ENCODE measurements at places on chromosomes 13 and 19.
A peak's percentile ranks its signal among the peaks of the same experiment; 100 is the strongest.

- no peak for DNase-seq
Measured at GRCh38 chr13:98997738-98998641, 20.1 kb upstream of the DOCK9 start.

GRCh38 chr13:98648686-98649085 lies 71.8 kb upstream of the STK24 start:
- DNase-seq = no peak

DNA sequence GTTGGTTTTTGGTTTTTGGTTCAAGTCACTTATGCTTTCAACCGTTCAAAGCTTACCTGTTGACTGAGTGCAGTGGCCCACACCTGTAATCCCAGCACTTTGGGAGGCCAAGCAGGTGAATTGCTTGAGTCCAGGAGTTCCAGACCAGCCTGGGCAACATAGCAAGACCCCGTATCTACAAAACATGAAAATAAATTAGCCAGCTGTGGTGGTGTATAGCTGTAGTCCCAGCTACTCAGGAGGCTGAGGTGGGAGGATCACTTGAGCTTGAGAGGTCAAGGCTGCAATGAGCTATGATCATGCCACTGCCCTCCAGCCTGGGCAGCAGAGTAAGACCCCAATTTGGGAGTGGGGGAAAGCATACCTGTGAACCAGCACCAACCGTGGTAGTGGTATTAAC lies 43.7 kb downstream of the PEX11G start:
- DNase-seq = no peak

DNA sequence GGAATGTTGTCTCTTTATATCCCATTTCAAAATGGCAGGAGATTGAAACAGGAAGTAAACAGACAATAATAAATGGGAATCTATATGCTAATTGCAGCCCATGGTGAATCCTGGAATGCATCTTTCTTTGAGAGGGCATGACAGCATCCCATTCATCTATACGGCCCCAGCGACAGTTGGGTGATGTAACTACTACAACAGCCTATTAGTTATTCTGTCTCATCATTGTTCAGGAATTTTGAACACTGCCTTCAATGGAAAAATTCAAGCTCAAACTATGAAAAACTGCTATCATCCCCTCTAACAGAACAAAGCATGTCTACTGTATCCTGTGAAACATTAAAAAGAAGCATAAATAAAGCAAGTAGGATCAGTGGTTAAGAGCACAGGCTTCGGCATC lies 262.1 kb downstream of the DCT start:
- DNase-seq = no peak

GRCh38 chr13:47306991-47307390 lies 410.1 kb upstream of the HTR2A start:
- DNase-seq = no peak

- no peak for DNase-seq
Measured at GRCh38 chr13:75788481-75788981, 152.4 kb downstream of the LMO7 start.

DNA sequence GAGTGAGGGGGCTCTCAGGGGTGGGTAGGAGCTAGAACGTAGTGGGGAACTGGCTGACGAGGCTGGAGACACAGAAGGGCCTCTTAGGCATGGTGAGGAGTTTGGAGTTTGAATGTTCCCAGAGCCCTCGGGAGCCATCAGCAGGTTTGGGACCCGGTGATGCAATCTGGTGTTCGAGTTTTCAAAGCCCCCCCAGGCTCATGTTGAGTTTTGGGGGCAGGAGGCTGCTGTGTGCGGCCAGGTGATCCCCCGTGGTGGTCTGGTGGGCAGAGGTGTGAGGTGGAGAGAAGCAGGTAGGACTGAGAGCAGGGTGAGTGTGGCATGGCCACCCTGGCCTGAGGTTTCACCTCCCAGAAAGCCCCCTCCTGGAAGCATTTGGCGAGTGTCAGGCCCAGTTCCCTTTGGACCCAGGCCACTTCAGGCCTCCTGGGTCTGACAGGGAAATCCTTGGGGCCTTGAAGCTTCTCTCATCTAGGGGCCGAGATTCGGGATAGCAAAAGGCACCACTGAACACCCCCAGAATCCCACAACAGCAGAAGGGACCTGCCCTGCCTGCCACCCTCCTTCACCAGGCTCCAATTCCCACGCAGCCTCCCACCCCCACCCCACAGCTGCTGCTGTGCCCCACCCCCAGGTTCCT lies 1.2 kb downstream of the YJEFN3 start:
- no peak for DNase-seq

DNA sequence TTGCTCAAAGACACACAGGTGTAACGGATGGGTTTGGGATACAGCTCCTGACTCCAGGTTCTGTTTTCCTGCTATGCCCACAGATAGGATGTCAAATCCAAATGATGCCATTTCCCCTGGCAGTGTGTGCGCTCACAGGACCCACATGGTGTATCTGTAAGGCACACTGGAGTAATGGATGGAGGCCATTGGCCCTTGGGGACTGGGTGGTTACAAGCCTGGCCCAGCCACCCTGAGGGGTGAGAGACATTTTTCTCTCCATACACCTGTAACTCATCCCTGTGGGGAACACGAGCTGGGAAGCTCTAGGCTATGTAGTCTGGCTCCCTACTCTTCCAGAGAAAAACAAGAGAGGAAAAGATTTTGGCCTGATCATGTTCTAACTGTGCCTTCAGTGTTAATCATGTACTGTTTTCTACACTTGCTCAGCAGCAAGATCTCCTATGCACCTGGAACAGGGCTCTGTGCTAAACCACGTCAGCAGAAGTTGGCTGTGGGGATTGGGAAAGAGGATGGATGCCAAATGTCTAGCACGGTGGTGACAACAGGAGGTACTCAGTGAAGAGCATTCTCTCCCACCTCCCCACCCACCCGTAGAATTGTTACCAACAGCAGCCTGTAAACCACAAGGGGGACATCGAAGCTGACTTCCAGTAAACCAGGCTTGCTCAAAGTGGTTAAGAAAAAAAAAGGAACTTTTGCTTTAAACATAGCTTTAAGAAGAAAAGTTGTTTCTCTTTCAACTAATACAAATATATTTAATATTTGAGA lies 237.0 kb downstream of the LACC1 start:
- no peak for DNase-seq

GRCh38 chr19:54806516-54806838 lies 3.1 kb downstream of the KIR2DL4 start:
- DNase-seq = no peak

GRCh38 chr19:5445561-5446055 lies 9.6 kb upstream of the ZNRF4 start:
- DNase-seq = no peak

DNA sequence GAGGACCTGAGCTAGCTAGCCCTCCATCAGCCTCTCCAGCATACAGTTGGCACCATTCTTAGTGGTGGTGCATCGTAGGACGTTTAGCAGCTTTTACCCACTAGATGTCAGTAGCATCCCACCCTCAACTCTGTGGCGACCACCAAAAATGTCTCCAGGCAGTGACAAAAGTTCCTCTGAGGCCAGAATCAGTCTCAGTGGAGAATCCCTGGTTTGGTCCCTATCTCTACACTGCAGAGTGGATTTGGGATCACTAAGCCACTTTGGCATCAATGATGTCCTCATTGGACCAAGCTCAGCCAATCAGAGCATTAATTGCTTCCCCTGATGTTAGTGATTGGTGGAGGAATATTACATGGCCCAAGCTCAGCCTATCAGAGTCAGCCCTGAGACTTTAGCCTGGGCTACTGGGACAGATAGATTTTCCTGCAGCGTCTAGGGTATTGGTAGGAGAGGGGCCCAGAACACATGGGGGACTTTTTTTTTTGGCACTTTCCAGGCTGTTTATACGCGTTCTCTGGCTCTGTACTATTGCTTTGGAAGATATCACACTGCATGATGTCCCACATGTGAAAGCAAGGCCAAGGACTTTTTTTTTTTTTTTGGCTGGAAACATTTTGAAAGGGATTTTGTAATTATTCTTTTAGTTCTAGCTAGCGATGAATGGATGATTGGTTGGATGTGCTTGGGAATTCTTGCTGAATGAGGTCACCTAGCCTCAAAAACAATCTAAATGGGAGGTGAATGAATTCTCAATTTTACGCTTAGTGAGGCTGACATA lies 7.0 kb downstream of the TMEM221 start:
- no peak for DNase-seq

DNA sequence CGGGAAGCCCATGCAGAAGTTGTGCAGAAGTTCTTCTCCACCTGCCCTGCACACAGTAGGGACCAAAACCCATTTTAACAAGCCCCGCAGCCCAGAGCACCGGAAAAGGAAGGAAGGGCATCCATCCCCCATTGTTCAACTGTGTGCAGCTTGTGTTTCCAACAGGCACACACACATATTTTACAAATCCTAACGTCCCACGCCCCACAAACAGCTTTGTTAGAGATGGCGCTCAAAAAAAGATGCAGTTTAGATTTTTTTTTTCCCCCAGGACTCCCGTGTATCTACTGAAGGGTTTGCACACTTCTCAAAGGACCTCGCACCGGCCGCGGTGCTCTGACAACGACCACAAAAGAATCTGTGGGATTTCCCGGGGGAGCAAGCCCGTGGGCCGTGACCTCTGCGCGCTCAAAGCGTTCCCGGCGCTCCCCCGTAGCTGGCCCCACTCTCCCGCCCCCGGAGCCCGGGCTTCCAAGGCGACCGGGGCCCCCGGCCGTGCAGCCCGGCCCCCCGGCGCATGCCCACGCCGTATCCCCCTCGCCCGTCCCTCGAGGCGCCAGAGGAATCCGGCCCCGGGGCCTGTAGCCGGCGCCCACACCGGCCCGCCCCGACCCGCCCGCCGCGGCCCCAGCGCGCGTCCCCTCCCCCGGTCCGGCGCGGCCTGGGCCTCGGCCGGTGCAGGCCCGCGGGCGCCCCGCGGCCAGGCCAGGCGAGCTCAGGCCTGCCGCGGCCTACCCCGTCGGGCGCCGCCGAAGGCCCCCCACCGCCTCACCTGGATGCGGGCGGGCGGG lies 523 bp downstream of the ELAVL1 start:
- no peak for DNase-seq

GRCh38 chr19:1871140-1871597 lies 7.8 kb upstream of the KLF16 start:
- no peak for DNase-seq

GRCh38 chr19:28468701-28469459 lies 744.1 kb downstream of the UQCRFS1 start:
- no peak for DNase-seq

GRCh38 chr13:100710176-100710575 lies 35.6 kb upstream of the TMTC4 start:
- no peak for DNase-seq

GRCh38 chr13:67273001-67273400 lies 42.9 kb upstream of the PCDH9 start:
- no peak for DNase-seq

DNA sequence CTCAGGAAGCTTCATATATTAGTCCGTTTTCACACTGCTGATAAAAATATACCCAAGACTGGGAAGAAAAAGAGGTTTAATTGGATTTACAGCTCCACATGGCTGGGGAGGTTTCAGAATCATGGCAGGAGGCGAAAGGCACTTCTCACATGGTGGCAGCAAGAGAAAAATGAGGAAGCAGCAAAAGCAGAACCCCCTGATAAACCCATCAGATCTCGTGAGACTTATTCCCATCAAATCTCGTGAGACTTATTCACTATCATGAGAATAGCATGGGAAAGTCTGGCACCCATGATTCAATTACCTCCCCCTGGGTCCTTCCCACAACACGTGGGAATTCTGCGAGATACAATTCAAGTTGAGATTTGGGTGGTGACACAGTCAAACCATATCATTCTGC lies 23.1 kb downstream of the FLT3 start:
- DNase-seq = no peak

- no peak for DNase-seq
Measured at GRCh38 chr13:112057736-112058518, 9.0 kb upstream of the SOX1 start.

DNA sequence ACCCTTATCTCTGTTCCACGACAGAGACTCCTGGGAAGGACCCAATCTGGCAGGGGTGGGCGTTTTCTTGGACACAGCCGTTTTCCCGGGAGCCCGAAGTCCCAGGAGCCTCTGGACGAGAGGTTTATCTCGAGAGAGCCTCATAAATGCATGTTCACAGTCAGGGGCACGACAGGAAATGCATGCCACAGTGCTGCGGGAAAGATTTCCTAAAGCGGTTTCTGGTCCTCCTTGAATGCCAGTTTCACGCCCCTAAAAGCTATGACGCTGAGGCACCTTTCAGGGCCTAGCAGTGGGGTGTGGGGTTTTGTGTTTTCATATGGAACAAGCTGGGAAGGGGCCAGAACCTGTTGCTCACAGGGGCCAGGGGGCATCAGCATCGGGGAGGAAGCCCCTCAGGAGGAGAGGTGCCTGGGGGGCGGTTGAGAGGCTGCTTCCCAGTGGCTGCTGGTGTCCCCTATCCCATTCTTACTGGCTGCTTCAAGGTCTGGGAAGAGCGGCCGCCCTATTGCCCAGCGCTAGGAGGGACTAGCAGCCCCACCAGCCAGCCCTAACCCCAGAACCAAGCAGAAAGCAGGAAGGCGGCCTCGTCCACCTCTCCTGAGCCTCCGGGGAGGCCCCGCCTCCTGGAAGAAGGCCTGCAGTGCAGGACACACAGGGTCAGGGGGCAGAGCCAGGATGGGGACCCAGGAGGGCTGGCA lies 157.0 kb downstream of the KDM4B start:
- DNase-seq = no peak

GRCh38 chr19:6835501-6835900 lies 51.9 kb upstream of the ADGRE1 start:
- DNase-seq = no peak

- DNase-seq = no peak
Measured at GRCh38 chr13:111953546-111954178, 113.3 kb upstream of the SOX1 start.

- peak; percentile 72 for DNase-seq
Measured at GRCh38 chr19:33676999-33677665, 55.4 kb downstream of the CHST8 start.

DNA sequence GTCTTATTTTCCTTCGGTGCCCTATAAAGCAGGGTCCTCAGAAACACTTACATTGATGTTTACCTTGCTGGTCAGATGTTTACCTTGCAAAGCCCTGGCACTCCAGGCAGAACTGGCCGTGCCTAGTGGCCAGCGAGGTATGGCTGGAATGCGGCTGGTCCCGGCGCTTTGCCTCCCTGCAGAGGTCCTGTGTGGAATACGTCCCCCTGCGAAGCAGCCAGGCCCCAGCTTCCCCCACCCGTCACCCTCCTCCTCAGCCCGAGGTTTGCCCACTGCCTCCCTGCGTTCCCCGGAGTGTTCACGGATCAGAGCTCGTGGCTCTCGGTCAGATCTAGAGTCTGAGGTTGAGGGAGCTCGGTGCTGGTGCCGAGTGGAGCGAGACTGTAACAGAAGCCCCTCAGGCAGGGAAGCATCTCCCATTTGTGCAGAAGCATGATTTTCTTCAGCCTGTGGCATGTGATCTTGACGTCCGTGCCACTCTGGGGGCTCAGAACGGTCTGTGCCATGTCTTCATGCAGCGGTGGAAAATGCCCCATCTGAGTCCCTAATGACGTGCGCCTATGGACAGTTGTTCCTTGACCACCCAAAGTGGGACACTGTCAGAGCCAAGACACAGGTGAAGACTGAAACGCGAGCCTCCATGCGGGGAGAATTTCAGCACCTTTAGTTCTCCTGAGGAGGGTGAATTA lies 54.8 kb upstream of the SOX1 start:
- DNase-seq = no peak

DNA sequence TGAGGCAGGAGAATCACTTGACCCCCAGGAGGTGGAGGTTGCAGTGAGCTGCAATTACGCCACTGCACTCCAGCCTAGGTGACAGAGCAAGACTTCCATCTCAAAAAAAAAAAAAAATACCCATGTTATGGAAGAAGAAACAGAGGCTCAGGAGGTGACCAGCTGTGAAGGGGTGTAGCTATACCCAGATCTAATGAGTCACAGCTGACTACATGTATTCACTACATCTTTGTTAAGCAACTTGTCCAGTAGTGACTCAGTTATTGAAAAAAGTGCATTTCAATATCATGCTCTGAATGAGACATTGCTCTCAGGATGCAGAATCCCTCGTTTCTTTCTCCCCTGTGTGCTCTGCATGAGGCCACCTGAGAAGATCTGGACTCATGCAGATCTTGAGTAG lies 16.1 kb upstream of the SPART start:
- no peak for DNase-seq
